Stimulated activated CD4-positive, alpha-beta T cell treated with anti-CD3 and anti-CD28 coated beads, Interleukin-1b, Interleukin-23, amount 100 ng/mL, for 24 hours (primary cell): ENCODE measurements at places on chromosomes 5 and 9.

- no peak for DNase-seq
These were observed 6.6 kb downstream of the EEIG1 start for GRCh38 chr9:127974001-127974768.

- no peak for DNase-seq
These were observed 232.6 kb upstream of the ANKRD55 start for GRCh38 chr5:56465769-56466135.

DNA sequence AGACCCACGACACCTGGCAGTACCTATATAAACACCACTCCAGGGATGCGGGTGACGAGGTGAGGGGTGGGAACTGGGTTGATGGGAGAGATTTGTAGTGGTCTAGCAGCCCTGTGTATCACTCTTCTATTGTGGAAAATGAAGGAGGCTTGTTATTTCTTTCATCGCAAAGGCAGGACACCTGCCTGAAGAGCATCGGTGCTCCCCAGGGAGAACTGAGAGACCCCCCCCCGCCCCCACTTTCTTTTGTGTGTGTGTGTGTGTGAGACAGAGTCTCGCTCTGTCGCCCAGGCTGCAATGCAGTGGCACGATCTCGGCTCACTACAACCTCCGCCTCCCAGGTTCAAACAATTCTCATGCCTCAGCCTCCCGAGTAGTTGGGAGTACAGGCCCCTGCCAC, 8.3 kb upstream of the WDR5 start:
- no peak for DNase-seq

GRCh38 chr5:80866371-80866770, 93.8 kb upstream of the RASGRF2 start:
- DNase-seq, result no peak

DNA sequence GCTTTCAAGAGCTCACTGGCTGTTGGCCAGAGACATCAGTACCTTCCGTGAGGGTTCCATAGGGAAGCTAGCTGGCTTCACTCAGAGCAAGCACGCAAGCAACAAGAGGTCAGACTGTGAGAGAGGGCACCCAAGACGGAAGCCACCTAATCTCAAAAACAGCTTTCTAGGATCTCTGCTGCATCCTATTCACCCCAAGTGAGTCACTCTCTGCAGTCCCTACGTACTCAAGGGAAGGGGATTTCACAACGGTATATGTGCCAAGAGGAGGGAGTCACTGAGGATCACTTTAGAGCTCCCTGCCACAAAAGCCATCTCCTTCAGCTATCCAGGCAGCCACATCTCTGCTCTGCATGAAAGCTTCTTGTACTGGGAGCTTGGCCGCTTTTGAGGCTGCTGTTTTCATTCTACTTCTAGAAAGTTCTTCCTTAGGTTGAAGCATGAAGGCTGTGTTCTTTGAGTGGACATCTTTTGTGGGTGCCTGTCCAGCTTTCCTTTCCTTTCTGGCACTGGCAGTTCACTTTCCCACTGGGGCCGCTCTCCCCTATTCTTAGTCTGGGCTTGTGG, 249.5 kb downstream of the MAN2A1 start:
- DNase-seq, result no peak
